ENCODE measurements at places on chromosomes 5 and 9.

DNA sequence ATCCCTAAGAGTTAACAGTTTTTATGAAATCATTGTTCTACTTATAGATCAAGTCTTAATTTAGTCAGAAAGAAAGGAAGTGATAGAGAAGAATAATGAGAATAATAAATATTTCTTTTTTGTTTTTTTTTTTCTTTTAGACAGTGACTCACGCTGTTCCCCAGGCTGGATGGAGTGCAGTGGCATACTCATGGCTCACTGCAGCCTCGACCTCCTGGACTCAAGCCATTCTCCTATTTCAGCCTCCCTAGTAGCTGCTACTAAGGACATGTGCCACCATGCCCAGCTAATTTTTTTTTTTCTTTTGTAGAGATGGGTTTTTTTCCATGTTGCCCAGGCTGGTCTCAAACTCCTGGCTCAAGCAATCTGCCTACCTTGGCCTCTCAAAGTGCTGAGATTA is 11.0 kb downstream of the IFNA21 start:
- no peak for DNase-seq

DNA sequence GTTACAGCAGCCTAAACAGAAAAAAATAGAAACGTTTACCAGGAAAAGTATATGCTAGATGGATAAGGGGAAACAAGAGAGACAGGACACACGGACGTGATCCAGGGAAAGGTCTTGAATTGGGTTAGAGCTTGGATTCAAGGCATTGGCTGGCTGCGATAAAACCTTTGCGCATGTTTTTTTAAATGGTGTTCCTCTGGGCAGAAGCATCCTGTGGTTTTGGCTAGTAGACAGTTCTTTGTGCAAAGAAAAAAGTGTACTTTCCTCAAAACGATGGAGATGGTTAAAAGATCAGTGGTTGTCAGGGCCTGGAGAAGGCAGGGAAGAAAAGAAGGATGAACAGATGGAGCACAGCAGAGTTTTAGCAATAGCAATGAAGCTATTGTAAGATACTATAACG is 37.5 kb upstream of the LIFR start:
- DNase-seq, result no peak

DNA sequence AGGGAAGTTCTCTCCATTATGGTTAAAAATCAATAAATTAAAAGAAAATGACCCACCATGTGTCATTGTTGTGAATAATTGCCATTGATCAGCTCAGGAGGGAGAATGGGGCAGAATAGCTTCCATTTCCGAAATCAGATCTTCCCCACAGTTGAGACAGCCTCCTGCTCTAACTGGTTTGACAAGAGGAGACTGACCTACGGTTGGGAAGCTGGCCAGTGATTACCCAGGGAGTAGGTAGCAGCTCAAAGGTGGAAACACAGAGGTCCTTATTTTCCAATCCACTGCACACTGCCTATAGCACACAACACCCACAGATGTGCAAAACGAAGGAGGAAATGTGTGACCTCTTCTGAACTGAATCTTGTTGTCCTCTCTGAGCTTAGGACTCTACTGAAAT is 69.0 kb upstream of the DAPK1 start:
- no peak for DNase-seq

GRCh38 chr5:123119334-123119986 is 30.4 kb downstream of the PRDM6 start:
- DNase-seq, result no peak

DNA sequence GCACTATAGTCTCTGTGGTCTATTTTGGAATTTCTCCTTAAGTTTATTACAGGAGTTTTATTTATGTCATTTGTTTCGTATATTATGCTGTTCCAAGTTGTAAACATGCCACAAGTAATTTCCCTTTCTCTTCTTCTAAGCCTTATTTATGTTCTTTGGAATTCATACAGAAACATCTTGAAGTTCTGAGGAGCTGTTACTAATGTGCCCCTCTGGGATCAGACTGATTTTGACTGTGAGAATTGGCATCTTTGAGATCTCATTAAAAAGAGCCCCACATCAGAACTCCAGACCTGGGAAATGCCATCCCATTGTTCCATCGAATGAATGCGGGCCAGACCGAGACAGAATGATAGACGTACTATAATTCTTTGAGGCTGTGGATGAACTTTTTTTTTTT is 138.8 kb upstream of the CD180 start:
- no peak for DNase-seq

GRCh38 chr9:132409828-132410528 is at the start of gene CFAP77:
CFAP77 (plus strand) TSS chr9:132410211; CDS start chr9:132410272, 61 bp downstream.
- DNase-seq, result no peak

GRCh38 chr5:14737291-14737690 is 72.8 kb downstream of the OTULIN start:
- no peak for DNase-seq

DNA sequence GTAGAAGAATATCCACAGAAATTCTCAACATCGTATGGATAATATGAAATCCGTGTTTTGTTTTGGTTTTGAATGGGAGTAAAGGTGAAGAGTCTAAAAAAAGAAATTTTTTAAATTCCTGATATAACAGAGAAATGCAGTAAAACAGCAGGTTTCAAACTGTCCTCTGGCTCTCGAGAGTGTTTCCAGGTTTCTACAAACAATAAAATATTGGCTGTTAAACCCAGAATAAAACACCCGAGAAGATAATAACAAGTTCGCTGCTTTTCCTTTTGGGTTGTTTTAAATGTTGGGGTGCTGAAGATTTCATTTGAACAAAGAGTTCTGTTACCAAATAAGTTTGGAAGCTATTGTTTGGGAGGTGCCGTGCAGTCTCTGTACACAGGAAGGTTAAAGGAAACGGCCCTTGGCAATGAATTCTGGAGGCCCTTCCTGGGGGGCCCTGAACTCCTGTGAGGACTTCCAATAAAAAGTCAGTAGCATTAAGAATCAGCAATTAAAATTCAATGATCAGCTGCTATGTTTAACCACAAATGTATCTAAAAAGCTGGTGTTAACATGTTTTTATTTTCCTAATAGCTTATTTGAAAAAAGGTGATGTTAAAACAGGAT is 215.8 kb downstream of the TSSK1B start:
- no peak for DNase-seq

GRCh38 chr9:34600908-34601307 is 11.0 kb downstream of the RPP25L start:
- DNase-seq, result no peak

Measured in activated T-helper 1 cell treated with Interleukin-2 at 50 U/mL for 16 hours (primary cell).